Activated CD4-positive, alpha-beta T cell treated with anti-CD3 and anti-CD28 coated beads, Interleukin-2, amount 10 ng/mL, durations not matched to agents 24 days and 14 days (primary cell): ENCODE measurements at places on chromosomes 13 and 19.
A peak's percentile ranks its signal among the peaks of the same experiment; 100 is the strongest.

DNA sequence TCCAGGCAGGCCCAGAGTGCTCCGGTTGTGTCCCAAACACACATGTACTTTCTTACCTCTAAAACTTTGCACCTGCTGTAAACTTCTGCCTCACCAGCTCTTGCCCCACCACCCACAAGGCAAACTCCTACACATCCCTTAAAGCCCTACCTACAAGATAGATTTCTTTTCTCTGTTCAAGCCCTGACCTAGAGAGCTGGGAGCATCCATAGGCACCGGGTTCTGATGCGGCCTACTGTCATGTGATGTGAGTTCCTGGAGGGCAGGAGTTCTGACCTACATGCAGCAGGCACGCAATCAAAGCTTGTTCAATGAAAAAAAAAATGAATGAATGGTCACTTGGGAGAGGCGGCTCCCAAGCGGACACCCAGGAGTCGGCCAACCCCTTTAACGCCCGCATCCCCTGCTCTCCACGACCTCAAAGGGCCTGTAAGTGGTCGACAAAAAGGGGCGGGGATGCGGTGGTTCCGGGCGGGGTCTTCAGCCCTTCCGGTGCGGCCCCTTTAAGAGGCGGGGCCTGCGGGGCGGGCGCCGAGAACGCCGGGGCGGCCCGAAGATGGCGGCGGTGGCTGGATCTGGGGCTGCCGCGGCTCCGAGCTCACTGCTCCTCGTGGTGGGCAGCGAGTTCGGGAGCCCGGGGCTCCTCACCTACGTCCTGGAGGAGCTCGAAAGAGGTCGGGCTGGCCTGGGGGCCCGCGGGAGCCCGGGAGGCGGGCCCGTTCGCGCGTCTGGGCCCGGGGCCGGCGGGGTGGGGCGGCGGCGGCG is at the start of gene MAP1S:
MAP1S (plus strand) TSS at position 534 of the 765 bp plus-strand sequence; CDS start at position 557, 23 bp downstream.
- DNase-seq: peak; percentile 93

- no peak for DNase-seq
Measured at GRCh38 chr13:24624801-24625231, 55.4 kb upstream of the ATP12A start.

DNA sequence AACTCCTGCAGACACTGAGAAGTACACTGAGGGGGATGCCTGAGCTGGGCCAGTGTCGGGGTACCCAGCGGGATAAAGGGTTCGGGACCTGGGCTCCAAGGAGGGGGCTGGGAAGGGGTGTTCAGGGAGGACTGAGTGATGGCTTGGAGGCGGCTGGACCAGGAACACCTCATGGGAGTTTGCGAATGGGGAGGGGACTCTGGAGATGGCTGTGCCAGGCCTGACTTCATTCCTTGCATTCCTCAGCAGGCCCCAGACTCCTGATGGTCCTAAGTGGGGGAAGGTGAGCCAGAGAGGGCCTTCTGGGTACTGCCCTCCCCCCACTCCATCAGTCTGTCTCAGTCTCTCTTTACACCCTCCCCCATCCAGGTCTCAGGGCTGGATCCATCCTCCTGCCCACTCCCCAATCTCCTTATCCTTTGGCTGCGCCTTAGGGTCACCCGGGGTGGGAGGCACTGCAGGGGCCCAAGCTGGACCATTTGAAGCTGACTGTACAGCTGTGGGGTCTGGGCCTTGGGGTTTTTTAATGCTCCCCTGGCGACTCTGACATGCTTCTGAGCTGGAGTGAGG is 13.8 kb downstream of the PAK4 start:
- no peak for DNase-seq

DNA sequence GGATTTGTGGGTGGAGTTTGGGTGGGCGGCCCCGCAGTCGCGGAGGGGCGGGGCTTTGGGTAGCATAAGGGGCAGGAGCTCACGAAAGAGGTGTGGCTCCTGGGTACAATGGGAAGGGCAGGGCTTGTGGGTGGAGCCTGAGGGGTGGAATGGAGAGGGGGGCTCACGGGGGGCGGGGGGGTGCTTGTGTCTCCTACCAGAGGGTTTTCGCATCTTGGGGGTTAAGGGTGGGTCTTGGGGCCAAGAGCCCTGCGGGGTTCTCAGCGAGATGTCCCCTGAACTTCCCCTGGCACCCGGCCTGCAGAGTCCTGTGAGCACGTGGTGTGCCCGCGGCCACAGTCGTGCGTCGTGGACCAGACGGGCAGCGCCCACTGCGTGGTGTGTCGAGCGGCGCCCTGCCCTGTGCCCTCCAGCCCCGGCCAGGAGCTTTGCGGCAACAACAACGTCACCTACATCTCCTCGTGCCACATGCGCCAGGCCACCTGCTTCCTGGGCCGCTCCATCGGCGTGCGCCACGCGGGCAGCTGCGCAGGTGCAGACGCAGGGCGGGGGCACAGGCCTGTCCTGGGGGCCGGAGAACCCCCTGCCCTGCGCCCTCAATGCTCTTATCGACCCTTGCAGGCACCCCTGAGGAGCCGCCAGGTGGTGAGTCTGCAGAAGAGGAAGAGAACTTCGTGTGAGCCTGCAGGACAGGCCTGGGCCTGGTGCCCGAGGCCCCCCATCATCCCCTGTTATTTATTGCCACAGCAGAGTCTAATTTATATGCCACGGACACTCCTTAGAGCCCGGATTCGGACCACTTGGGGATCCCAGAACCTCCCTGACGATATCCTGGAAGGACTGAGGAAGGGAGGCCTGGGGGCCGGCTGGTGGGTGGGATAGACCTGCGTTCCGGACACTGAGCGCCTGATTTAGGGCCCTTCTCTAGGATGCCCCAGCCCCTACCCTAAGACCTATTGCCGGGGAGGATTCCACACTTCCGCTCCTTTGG is 5.1 kb downstream of the FSTL3 start:
- no peak for DNase-seq

DNA sequence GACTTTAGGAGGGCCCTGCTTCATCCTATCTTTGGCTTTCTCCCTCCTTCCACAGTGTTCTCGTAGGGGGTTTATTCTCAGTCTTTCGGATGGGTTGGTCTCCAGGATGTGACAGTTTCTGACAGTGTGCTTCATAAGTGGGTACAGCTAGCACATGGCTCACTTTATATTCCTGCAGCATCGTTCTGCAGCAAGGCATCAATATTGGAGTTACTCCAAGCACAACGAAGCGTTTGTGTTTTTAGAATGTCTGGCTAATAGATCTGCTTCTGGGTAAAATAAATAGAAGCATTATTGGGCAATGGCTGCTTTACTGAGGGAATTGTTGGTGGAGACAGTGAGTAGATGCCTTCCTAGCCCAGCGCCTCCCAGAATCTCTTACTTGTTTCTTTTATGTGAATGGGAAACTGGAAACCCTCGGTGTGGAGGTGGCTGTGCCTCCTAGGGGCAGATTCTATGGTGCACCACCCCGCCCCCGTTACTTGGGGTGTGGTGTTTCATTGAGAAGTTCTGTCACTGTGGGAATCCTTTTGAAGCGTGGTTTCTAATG is 2.0 kb downstream of the FARP1 start:
- DNase-seq: no peak

- no peak for DNase-seq
Measured at GRCh38 chr13:20550799-20551198, 16.2 kb upstream of the IFT88 start.

DNA sequence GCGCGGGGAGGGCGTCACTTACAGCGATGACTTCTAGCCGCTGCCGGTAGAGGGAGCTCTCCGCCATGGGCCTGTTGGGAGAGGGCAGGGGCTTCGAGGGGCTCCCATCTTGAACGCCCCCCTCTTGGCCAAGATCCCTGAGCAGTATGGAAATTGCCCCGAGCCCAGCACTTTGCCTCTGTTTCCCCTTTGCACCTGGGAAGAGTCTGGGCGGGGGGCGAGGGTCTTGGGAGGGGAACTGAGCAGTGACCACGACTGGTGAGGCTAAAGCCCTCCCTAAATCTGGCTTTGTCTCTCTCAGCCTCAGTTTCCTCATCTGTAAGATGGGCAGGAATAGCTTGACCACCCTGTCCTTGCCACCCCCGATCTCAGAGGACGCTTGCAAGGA is 2.8 kb downstream of the PALM3 start:
- peak; percentile 87 for DNase-seq

DNA sequence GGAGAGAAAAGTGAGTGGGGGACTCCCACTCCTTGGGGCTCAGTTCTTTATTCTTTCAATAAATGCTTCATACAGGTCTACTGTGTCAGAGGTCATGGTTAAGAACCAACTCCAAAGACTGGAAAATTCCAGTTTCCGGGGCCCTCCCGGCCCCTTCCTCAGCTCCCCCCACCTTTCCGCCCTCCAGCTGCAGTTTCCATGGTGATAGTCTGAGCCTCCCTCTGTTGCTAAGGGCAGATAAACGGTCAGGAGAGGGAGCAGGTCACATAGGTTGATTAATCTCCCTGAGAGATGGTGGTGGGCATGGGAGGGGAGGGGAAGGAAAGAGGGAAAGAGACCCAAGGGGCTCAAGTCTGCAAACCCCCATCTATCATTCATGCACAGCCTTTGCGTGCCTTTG is 131.5 kb upstream of the USP29 start:
- DNase-seq: no peak

- peak; percentile 70 for DNase-seq
Measured at GRCh38 chr19:38699027-38699346, 45.3 kb downstream of the CAPN12 start.

- no peak for DNase-seq
Measured at GRCh38 chr13:23462815-23463559, 29.5 kb upstream of the SACS start.

GRCh38 chr19:38394488-38394887 is 6.0 kb downstream of the SPRED3 start:
- peak; percentile 93 for DNase-seq

DNA sequence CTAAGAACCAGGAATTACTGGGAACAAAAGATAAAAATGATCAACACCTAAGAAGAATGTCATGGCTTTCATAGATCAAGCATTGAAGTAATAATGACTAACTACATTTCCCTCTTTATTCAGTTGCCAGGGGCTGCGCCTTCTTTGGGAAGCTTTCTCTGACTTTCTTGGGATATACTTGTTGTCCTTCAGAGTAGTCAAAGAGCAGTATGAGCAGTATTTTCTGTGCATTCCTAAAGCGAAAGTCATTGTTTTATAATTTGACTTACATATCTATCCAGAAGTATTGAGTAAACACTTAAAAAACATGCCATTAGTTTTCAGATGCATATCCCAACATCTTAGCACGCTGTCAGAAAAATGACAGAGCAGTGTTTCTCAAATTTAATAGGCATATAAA is 2412.4 kb downstream of the PCDH9 start:
- no peak for DNase-seq

DNA sequence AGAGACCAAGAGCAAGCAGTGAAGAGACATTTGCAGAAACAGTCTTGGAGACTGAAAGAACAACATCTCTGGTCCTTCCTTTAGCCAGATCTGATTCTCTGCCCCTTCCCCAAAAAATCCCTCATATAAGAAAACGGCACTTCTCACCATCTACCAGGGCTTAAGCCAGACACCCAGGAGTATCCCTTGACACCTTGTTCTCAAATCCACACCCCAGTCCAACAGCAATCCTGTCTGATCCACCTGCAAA is 1.7 kb upstream of the PLEKHG2 start:
- DNase-seq: peak; percentile 62

GRCh38 chr13:30196025-30196424 is 111.3 kb downstream of the KATNAL1 start:
- DNase-seq: no peak

GRCh38 chr13:108086678-108087077 is 128.7 kb downstream of the LIG4 start:
- DNase-seq: no peak

DNA sequence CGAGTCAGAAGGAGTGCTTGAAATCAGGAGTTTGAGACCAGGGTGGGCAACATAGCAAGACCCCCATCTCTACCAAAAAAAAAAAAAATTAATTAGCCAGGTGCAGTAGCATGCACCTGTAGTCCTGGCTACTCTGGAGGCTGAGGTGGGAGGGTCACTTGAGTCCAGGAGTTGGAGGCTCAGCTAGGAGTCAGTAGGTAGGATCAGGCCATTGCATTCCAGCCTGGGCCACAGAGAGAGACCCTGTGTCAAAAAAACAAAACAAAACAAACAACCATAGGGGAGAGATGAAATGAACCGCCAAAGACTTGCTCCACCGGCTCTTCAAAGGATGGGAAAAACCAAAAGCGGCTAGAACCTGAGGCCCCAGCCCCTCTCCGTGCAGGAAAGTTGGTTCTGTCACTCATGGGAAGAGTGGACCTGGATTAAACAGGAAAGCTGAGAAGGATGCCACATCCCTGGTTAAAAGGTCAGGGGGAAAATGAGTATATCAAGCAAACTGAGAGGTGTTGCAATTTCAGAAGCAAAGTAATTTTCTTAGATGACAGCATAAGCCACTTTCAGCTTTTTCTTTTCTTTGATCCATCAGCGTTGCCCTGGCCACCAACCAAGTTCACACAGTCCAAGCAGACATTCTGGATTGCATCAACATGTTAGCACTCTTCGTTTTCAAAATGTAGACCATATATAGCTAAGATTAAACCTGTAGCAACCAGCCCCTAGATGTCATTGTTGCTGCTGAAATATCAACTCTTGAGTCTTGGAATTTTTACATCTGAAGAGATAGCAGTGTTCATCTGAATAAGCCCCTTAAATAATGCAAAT is 8.9 kb upstream of the ZNF507 start:
- no peak for DNase-seq

DNA sequence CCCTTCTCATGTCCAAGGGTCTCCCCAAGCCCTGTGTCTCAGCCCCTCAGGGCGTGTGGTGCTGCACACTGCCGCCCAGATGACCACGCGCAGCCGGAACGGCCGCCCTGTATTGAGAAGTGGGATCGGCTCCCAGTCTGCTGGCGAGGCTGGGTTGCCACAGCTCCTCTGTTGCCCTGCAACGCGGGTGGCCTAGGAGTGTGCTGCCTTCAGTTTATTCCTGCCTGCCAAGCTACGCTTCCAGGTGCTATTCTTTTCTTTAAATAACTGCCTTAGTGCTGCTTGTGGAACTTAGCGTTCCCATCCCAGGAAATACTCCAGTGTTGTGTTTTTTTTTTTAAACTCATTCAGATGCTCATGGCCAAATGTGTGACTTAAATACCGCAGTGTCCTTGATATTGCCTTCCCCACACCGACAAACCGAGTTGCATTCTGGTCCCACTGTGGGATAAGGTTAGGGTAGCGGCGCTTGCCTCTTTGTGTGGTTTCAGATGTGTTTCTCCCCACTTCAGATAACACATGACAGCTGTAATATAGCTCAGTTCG is 16.6 kb downstream of the ACTN4 start:
- no peak for DNase-seq

- no peak for DNase-seq
Measured at GRCh38 chr13:113625965-113626721, 31.9 kb downstream of the ATP4B start.

DNA sequence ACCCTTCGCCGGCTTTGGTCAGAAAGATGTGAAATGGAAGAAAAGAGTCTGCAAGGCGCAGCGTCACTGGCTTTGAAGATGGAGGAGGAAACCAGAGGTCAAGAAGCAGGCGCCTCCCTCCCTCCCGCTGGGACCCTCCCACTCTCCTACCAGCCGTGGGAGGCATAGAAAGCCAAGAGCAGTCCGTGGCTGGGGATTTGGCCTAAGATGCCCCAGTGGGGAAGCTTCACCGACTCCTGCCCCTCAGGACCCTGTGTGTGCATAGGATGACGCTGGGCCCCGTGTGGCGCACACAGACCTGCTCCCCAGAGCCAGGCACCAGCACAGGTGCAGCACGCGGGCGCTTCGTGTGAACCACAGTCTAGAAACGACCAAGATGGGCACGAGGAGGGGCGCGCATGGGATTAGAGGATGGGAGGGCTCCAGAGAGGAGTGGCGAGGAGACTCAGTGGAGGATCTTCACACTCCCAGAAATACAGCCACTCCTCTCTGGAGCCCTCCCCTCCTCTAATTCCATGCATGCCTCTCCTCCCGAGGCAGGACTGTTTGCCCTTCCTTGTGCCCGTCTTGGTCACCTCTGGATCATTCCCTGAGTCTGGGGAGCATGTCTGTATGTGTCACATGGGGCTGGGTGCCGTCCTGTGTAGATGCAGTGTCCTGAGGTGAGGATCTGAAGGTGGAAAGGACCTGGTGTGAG is 194.3 kb downstream of the TEX29 start:
- DNase-seq: no peak

GRCh38 chr13:34430294-34430693 is 511.8 kb upstream of the NBEA start:
- DNase-seq: no peak
